NCI-H2107 (cell line): ENCODE measurements at places on chromosomes 11 and 22.

DNA sequence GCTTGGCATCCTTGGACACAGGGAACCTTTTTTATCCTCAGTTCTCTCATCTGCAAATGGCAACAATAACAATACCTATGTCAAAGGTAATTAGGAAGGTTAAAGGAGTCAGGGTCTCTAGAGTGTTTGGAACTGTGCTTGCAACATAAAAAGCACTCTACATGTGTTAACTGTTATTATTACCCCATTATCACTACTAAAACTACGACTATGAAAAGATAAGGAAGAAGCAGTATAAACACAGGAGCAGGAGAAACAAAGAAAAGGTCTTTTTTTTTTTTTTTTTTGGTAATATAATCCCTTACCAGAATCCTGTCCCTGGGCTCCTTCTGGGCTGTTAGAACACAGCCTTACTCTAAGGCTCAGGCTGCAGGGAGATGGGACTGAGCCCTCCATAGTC is 348.2 kb downstream of the CADM1 start:
- DNase-seq, result no peak

DNA sequence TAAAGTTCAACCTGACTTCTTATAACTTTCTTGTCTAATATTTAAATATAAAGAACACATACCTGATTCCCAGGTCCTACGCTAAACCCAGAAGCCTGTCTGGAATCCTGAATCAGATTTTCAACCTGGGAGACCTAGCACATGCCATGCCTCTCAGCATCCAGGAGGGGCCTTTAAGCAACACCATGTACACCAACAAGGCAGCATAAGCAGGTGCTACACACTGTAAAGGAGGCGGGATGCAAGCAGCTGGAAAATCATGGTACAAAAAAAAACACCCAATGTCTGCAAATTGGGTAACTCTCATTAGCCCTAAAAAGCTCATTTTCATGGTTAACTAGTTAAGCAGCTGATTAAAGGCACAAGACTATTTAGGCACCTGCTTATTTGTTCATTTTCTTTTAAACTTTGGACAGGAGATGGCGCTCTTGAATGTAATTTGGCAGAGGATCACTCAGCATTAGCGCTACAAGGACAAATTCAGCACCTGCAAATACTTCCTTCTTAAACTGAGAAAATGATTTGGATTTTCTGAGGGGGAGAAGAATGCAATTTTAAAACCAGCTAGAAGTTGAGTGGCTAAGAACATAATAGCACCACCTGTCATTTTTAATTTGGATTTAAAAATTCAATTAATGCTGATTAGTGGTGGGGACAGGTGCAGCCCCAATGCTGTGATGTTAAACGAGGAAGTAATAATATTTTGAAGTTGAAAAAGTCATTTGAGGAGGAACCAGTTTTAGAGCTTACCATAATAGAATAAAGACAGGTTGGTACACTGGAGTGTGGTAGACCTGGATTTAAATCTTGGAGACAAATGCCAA is 104.0 kb downstream of the FAR1 start:
- peak; percentile 38 for DNase-seq

GRCh38 chr11:61826930-61827570 is 1.1 kb upstream of the FADS2 start:
- no peak for DNase-seq

GRCh38 chr22:35257002-35257320 is 332 bp upstream of the HMGXB4 start:
- no peak for DNase-seq

- no peak for DNase-seq
Measured at GRCh38 chr11:1776331-1776851, 12.7 kb upstream of the CTSD start.

GRCh38 chr22:37186228-37186996 is 1.6 kb downstream of the C1QTNF6 start:
- DNase-seq, result no peak

DNA sequence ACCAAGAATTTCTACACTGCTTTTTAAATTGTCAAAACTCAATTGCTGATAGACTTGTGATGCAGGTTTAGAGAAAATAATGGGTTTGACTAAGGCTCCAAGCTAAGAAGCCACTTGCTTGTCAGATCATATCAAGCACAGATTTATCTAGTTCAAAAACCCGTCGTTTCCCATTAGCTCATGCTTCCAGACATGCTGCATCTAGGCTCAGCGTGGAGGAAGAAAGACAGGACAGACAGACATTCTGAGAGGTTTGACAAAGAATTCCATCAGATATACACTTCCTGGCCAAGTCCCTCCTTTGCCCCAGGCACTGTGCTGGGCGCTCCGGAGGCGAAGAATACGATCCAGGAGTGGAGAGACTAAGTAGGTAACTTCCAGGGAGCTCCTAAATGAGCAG is 76.8 kb downstream of the KCNC1 start:
- DNase-seq, result no peak

GRCh38 chr11:73257342-73258103 is 14.6 kb upstream of the P2RY6 start:
- DNase-seq, result no peak

- no peak for DNase-seq
Measured at GRCh38 chr11:86940122-86940777, 14.9 kb downstream of the FZD4 start.

DNA sequence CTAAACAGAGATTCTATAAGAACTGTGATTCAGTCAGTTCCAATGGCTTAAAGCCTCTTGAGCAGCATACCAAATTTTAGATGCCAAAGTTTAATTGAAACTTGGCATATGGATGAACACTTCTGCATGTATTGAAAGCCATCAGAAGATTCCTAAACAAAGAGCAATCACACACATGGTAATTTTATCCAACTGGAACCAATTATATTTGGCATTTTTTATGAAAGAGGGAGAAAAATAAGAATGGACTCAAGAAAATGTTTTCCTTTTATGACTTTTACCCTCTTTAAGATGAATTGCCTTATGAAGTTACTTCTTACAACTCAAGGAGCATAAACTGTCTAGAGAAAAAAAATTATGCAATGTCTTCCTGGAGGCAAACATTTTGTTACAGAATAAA is 7.4 kb downstream of the TRPC6 start:
- no peak for DNase-seq

GRCh38 chr11:86877503-86877902 is 77.2 kb downstream of the PRSS23 start:
- no peak for DNase-seq

DNA sequence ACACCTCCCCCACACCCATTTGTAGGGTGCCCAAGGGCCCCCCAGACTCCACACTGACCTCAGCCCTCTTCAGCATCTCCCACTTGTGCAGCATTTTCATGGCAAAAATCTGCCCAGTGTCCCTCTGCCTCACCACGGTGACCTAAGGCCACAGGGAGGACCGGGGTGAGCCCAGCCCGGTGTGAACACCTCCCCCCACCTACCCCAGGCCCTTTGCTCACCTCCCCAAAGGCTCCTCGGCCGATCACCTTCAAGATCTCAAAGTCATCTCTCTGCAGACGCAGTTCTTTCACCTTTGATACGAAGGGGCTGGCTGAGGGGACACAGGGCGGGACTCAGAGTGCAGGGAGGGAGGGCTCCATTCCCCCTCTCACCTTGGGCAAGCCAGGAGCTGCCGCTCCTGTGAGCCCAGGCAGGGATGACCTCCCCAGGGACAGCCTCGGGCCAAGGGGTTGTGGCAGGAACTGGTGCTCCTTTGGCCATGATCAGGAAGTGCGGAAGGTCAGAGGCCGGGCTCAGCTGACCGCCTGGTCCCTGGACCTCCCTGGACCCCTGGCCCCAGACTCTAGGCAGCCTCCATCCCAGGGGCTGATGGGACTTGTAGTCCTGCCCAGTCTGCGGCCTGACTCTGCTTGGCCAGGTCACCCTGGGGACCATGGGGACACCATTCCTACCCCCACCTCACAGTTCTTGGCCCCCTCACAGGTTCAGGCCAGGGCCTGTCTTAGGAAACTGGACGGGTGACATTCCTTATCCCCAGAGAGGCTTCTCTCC is 2.7 kb downstream of the CDC42BPG start:
- no peak for DNase-seq

DNA sequence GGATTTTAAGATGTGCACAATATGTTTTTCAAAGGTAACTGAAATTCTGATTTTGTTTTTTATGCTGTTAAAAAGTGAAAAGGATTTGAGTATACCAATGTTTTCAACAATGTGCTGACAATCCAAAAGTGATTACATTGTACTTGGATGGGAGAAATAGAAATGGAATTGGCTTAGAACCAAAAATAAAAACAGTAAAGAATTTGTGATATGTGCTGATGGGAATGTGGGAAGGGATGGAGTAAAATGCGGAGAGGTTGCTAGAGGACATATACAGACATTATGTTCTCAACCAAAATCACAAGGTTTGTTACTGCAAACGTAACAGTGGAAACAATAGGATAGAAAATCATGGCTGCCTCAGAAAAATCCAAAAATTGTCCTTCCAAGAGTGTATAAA is 279.3 kb upstream of the TENM4 start:
- no peak for DNase-seq

- DNase-seq, result no peak
Measured at GRCh38 chr11:11262171-11262920, 90.7 kb downstream of the CSNK2A3 start.
